ENCODE measurements at places on chromosomes 11 and 22. TPM values are rescaled to one million over a fixed set of nuclear protein-coding genes. Genes with fewer than 3 reads are reported as not detected.

- DNase-seq, result no peak
These were observed 6.3 kb upstream of the PYGM start for GRCh38 chr11:64765851-64766665.

Gene RAB38
- 80.9 TPM for total RNA-seq

Gene OR51S1
- not detected for total RNA-seq

GRCh38 chr11:20002312-20003216 is 157.7 kb downstream of the DBX1 start:
- DNase-seq, result no peak

GRCh38 chr22:44573451-44573850 is 75.4 kb upstream of the RTL6 start:
- DNase-seq, result no peak

DNA sequence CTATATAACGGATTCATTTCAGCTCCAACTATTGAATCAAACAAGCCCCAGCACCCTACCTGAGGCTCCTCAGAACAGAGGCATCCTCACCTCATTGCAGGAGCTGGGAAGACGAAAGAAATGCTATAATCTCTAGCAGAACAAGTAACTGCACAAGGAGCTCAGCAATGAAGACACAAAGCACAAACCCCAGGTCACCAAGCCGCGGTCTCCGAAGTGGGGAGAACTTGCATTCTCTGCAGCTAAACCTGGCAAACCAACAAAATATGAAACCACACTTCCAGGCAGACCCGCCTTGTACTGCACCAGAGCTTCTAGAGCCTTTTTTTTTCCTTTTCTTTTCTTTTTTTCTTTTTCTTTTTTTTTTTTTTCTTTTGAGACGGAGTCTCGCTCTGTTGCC is 21.8 kb upstream of the CD5 start:
- DNase-seq, result no peak

- peak; percentile 4 for DNase-seq
These were observed 12.7 kb upstream of the CYP2R1 start for GRCh38 chr11:14904745-14905103.

- peak; percentile 77 for DNase-seq
These were observed 86.7 kb downstream of the SIK3 start for GRCh38 chr11:117011541-117011898.

- DNase-seq, result no peak
These were observed 26.3 kb upstream of the SORL1 start for GRCh38 chr11:121425828-121426227.

GRCh38 chr11:103690356-103690755 is 346.1 kb upstream of the DDI1 start:
- no peak for DNase-seq

Gene OR10D3
- total RNA-seq, result not detected

DNA sequence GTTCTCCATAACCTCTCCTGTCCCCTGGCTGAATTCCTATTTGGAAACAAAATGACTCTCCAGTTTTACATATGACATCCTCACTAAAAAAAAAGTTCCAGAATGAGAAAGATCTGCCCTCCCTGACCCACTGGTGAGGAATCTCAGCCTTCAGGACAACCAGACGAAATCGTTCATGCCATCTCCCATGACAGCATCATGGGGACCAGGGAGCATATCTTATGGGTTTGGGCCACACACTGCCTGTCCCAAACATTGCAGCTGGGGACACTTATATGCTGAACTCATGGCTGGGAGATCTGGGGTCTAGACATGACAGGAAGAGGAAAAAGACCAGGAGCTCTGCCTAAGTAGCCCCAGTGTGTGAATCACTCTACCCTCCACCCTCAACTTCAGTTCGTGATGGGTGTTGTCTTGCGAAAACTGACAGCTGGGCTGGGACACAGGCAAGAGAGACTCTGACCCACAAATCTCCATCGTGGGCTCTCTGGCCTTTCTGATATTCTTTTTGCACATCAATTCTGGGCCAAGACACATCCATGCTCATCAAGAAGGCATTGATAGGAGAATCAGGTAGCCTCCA is 102.0 kb downstream of the ZNF280B start:
- no peak for DNase-seq

- DNase-seq, result no peak
These were observed 216.3 kb downstream of the FAT3 start for GRCh38 chr11:92440701-92441442.
